ENCODE measurements at places on chromosomes 13 and 19. TPM values are rescaled to one million over a fixed set of nuclear protein-coding genes. Genes with fewer than 3 reads are reported as not detected.

GRCh38 chr19:18290302-18291018 is 9.0 kb upstream of the JUND start:
- no peak for DNase-seq
- H3K36me3 ChIP-seq, result no peaks in the 10 kb centered on the region
- no peak overlapping the region for H3K4me3 ChIP-seq
- peak overlapping the region; percentile 98 for H3K27ac ChIP-seq
- H3K4me1 ChIP-seq, result no peaks in the 10 kb centered on the region
- H3K27me3 ChIP-seq, result no peaks in the 10 kb centered on the region

GRCh38 chr13:32248801-32249200 is 66.4 kb downstream of the ZAR1L start:
- no peak for DNase-seq
- no peak overlapping the region for H3K4me3 ChIP-seq
- H3K27me3 ChIP-seq, result no peaks in the 10 kb centered on the region
- H3K36me3 ChIP-seq, result no peaks in the 10 kb centered on the region
- no peak overlapping the region for H3K27ac ChIP-seq

DNA sequence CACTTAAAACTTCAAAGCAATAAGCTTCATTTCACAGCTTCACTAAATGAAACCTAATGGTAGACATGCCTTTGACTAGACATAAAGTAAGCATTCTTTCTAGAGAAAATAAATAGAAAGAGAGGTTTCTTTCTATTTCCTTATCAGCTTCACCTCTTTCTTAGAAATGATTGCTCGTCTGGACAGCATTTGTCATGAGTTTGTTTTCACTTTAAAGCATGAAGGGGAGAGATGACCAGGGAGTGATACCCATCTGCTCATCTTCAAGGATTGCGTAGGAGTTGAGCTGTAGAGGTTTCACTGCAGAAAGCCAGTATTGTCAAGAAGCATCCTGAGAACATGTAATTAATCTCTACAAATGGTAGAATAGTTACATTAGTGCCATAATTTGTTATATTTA is 61.3 kb downstream of the COL4A2 start:
- H3K36me3 ChIP-seq, result no peaks in the 10 kb centered on the region
- H3K4me3 ChIP-seq, result no peak overlapping the region
- DNase-seq, result no peak
- H3K27ac ChIP-seq, result no peak overlapping the region

DNA sequence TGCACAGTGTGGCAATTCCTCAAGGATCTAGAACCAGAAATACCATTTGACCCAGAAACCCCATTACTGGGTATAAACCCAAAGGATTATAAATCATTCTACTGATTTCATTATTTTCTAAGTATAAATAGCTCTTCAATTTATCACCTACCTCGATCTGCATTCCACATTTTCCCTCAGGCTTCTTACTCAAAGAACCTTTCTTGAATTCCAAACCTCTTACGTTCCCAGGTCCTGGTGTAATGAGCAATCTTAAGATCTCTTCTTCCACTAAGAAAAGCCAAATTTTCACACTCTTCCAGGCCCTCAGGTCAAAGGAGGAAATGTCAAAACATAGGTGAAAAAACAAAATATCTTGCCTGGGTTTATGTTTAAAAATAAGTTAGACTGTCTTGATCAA is 237.3 kb upstream of the GPC6 start:
- no peak overlapping the region for H3K4me3 ChIP-seq
- no peak for DNase-seq
- no peaks in the 10 kb centered on the region for H3K36me3 ChIP-seq

DNA sequence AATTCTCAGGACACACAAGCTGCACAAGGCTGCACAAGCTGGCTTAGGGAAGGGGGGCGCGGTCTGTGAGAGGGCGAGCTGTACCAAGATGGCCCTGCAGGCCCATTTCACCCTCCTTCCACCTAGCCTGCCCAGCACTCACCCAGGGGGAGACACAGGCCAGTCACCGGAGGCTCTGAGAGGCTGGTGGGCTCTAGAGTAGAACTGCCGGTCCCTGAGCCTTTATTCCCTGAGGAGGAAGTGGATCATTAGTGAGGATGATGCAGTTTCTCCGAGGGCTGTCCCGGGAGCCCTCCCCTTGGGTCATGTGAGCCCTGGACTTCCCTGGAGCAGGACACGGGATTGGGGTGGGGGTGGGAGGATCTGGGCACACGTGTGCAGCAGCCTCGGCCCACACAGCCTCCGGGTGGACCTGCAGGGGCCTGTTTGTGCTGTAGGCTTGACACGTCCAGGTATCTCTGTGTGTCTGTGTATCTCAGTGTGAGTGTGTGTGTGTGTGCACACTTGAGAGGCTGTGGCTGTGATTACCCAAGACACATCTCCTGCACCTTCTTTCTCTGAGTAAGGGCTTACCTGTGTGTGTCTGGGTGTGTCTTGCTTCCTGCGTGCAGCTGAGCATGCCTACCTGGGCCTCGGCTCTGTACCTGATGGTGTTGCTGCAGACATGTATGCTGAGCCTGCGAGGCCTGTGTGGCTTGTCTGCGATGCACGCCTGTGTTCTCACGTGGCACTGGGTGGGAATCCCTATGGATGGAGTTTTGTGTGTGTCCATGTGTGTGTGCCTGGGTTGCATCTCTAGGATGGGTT is at the start of gene ACP5:
ACP5 (minus strand) TSS at position 195 of the 807 bp plus-strand sequence. CDS start 328 bp downstream, outside the sequence.
- H3K36me3 ChIP-seq, result no peaks in the 10 kb centered on the region
- no peaks in the 10 kb centered on the region for H3K4me1 ChIP-seq
- no peak for DNase-seq
- no peaks in the 10 kb centered on the region for H3K27me3 ChIP-seq

Gene NR2C2AP
- total RNA-seq, result 12.8 TPM

Gene ZNF600
- 21.2 TPM for total RNA-seq

GRCh38 chr13:109465148-109465547 is 321.2 kb downstream of the IRS2 start:
- H3K36me3 ChIP-seq, result no peaks in the 10 kb centered on the region
- H3K4me3 ChIP-seq, result no peak overlapping the region
- no peak for DNase-seq
- H3K27ac ChIP-seq, result no peak overlapping the region

Gene ATP4B
- total RNA-seq, result 0.34 TPM

DNA sequence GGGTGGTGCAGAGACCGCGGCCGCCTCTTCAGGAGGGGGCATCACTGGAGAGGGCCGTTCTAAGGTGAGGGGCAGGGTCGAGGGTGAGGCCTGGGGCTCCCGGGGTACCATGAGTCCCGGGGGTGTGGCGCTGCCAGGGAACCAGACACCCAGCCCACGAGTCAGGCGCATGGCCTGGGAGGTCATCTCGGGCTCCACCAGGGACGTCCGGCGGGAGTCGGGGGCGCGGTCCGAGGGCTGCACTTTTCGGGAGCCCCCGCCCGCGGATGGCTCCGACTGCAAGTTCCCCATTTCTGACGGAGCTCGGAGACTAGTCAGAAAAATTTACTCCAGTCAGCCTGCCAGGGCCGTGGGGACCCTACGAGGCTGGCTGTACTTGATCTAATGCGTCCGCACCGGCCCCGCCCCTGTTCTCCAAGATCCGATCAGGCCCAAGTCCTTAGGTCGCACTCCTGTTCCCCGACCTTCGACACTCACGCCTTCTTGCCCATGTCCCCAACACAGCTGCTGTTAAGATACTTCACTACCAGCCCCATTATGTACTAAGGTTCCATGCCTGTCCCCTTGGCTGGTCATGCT is 774 bp downstream of the GGN start:
- peaks cover 24% of the 10 kb centered on the region for H3K36me3 ChIP-seq
- peak overlapping the region; percentile 32 for H3K4me3 ChIP-seq
- no peak for DNase-seq
- H3K27ac ChIP-seq, result peak overlapping the region; percentile 74
- no peaks in the 10 kb centered on the region for H3K27me3 ChIP-seq
- peaks cover 5% of the 10 kb centered on the region for H3K4me1 ChIP-seq

Gene COG3
- total RNA-seq, result 76.0 TPM
